Peyer's patch (tissue), 4 donors: ENCODE measurements at places on chromosomes 7 and 10. TPM values are rescaled to one million over a fixed set of nuclear protein-coding genes. Genes with fewer than 3 reads are reported as not detected.

The VAX1 gene
- total RNA-seq: not detected

The OR2A25 gene
- total RNA-seq: not detected

The SEMA4G gene
- 233 TPM for total RNA-seq

The IDI1 gene
- total RNA-seq: 58.7 TPM

DNA sequence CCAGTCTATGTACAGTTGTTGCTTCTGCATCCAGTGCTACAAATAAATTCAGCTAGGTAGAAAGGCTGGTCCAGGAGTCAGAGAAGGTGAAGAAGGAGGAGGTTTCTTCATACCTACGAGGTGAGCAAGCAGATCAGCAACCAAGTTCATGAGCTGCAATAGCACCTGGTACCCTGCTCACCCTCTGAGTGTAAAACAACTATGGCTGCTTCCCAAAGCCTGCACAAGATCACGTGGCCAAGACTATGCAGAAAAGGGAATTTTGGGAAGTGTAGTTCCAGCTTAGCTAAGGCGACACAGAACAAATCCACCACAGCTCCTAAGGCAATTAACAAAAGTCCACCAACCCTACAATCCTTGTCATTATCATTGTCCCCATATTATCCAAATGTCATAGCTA, 95.9 kb upstream of the AUTS2 start:
- no peak for DNase-seq

GRCh38 chr7:66896441-66896840, 24.6 kb upstream of the TMEM248 start:
- DNase-seq: no peak

- no peak for DNase-seq
Observed at GRCh38 chr7:6639627-6640026, 2.5 kb downstream of the ZNF316 start.

DNA sequence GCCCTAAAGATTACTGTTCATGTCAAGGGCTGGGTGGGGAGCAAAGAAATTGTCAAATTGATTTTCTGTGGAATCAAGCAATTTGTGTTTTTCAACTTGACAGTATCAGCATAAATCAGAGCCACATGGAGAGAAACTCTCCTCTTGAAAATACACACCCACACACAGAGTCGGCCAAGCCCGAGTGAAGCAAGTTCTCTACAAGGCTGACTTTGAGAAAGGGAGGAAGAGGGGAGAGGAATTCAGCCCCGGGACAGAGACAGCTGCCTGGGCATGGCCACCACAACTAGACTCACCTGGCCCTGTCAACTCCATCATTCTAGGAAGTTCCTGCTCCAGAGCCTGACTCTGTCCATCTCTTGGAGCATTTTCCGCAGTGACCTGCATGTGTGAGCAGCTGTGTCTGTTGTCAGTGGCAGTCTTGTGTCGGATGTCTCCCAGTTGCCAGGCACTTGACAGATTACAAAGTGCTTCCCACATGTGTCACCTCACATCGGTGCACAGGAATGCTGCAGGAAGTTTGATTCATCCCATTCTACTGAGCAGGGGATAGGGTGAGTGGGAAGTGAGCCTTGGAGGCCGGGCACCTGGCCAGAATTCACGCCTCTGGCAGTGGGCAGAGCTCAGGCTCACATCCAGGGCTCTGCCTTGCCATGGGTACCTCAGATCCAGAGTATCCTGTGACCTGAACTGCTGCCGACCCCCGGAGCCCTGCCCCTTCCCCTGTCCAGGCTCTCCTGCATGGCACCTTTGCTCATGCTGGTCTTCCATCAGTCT, 37.9 kb downstream of the ADAM12 start:
- DNase-seq: no peak

DNA sequence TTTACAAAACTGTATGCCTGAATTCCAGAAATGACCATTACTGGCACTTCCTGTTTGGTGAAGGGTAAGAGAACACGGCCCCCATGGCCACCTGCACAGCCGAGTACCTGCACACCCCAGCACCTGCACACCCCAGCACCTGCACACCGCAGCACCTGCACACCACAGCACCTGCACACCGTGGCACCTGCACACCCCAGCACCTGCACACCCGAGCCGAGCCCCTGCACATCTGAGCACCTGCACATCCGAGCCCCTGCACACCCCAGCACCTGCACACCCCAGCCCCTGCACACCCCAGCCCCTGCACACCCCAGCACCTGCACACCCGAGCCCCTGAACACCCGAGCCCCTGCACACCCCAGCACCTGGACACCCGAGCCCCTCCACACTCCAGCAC, 243.5 kb downstream of the DNAJB6 start:
- DNase-seq: no peak

DNA sequence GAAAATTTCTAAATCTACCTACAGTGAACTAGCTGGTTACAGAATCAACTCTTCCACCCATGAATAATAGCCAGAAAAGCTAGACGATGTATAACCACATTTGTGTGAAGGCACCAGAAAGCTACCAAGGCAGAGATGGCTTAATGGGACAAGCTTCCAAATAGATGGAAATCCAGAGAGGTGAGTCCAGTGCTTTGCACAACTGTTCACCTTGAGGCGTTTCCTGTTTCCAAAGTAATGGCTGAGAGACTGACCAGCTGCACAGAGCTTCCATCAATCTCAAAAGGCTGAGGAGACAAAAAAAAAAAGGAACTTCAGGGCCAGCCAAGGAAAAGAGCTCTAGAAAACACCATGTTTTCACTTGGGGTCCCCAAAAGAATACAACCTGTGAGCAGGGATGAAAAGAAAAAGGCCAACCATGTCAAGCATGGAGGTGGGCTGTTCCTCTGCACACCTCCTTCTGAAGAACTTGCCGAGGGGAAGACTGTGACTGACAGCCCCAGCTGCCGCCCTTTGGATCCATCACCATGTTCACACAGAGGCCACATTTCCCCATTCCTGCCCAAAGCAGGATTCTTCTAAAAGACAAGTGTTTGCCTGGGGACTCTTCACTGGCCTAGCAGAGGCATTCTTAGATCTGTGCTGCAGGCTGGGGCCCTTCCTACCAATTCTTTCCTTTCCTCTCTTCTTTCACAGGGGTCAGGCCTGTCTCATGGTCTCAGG, 72.9 kb downstream of the ARHGAP21 start:
- DNase-seq: no peak

- peak; percentile 92 for DNase-seq
Observed at GRCh38 chr7:158818325-158819213, 10.7 kb downstream of the ESYT2 start.

- no peak for DNase-seq
Observed at GRCh38 chr7:82419200-82419599, 24.4 kb downstream of the CACNA2D1 start.

- DNase-seq: no peak
Observed at GRCh38 chr10:36026081-36026480, 384.0 kb upstream of the FZD8 start.

GRCh38 chr7:81232084-81232799, 313.4 kb upstream of the SEMA3C start:
- peak; percentile 55 for DNase-seq

GRCh38 chr10:84179059-84179710, 5.6 kb downstream of the GPR15LG start:
- DNase-seq: peak; percentile 30

DNA sequence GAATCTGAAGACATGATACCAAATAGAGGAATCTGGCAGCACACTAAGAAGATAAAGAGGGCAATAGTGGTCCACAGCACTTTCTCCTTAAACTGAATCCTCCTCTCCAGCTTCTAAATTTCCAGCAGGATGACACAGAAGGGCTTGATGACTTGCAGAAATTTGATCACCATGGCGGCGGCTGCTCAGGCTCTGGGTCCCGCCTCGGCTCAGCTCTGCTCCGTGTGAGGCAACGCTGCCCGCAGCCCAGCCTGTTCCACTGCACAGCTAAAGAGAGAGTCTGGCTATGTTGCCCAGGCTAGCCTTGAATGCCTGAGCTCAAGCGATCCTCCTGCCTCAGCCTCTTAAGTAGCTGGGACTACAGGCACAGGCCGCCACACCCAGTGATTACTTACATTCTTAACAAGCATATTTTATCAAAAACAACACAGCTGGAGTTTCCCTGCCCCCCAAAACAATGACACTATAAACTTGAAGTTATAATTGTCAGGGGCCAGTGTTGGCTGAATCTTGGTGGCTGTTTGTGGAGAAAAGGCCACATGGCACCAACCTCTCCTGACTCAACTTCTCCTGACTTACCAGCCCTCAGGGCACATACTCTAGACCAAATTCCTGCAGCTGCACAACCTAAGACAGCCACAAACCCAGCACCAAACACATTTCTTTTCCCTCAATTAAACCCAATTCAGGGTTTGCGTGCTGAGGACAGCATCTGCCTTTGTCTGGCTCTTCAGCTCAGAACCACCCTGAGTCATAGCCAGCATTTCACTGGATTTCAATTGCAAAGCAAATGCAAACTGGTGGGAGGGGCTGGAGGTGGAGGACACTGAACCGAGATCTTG, 11.6 kb upstream of the TNPO3 start:
- DNase-seq: no peak

- no peak for DNase-seq
Observed at GRCh38 chr7:36096460-36097095, 56.5 kb upstream of the EEPD1 start.
